ENCODE measurements at places on chromosomes 4 and X.

GRCh38 chr4:83082777-83083176 is 31.8 kb downstream of the PLAC8 start:
- no peak for DNase-seq

- DNase-seq = peak; percentile 8
These were observed 691 bp upstream of the IGFBP7 start for GRCh38 chr4:57110640-57111511.

DNA sequence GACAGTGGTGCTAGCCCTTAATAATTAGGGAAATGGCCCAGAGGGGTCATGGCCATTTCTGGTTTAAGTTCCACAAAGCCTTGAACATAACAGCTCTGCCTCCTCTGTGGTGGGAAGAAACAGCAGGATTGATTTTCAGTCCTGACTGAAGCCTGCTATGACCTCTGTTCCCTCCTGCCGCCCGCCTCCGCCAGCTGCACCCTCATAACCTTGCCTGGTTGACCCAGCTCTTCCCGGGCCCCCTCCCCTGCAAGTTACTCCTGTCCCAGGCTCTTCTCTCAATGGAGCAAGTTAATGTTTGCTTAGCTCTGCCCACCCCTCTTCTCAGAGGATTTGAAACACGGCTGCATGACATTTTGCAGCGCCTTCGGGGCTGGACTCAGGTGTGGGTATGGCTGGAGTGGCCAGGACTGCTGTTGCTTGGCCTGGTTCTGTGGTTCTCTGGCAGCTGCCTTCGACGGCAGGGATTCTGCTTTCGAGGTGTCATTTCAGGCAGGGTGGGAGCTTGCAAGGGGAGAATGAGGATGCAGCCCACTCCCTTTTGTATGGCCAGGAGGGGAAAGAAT is 27.3 kb downstream of the BCORL1 start:
- DNase-seq = no peak

DNA sequence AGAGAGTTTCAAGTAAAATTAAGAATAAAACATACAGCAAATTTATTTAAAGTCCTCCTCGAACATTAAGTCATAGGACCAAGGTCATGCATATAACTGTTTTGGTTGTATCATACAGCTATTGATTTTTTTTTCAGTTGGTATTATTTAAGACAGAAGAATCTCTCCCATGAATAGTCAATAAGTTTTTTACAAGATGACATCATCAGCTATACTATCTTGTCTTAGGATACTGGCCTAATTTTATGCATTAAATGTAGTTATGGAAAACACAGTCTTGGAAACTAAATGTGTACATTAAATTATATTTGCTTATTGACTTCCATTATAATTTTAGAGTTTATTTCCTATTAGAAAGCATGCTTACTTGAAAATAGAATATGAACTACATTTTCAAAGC is 755.9 kb downstream of the PCDH19 start:
- DNase-seq = no peak

- DNase-seq = no peak
These were observed 293.1 kb downstream of the TENM3 start for GRCh38 chr4:182536221-182536811.

- DNase-seq = no peak
These were observed 60.7 kb upstream of the PGM2 start for GRCh38 chr4:37765741-37766140.

- no peak for DNase-seq
These were observed 160.6 kb downstream of the PACRGL start for GRCh38 chr4:20860878-20861277.

GRCh38 chr4:5009796-5010195 is 9.5 kb downstream of the CYTL1 start:
- no peak for DNase-seq

- peak; percentile 24 for DNase-seq
These were observed 52.0 kb upstream of the HS3ST1 start for GRCh38 chr4:11480683-11481082.
